GM12864 (cell line): ENCODE measurements at places on chromosomes 5 and 9.

GRCh38 chr5:93158841-93159240 lies 422.2 kb downstream of the NR2F1-AS1 start:
- DNase-seq = no peak

DNA sequence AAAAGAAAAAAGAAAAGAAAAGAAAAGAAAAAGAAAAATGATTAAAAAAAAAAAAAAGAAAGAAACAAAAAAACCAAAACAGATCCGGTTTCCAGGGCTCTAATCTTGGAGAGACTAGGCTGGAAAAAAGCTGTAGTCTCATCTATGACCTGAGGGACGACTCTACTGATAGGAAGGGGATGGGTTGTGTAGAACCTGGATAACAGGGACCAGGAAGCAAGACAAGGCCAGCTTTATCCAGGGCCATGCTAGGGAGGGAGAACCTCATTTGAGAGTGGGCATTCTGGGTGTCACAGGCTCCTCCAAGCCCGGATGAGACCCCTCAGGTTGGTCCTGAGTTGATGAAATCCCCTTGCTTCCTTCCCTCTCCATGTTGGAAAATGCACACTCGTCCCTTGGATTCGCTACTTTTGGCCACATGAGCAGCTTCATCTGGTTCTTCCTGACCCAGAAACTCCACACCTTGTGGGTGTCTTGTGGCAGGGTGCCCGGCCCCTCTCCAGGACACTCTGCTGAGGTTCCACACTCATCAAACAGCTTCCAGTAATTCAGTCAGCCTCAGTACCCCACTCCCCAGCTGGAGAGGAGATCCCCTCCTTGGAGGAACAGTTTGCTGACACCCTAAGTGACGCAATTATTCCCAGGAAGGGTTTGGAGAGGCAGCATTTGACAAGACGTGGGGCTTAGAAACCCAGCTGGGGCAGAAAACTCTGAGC lies 71.1 kb upstream of the LHFPL2 start:
- no peak for DNase-seq

GRCh38 chr5:77935506-77936364 lies 159.6 kb upstream of the TBCA start:
- peak; percentile 65 for DNase-seq

DNA sequence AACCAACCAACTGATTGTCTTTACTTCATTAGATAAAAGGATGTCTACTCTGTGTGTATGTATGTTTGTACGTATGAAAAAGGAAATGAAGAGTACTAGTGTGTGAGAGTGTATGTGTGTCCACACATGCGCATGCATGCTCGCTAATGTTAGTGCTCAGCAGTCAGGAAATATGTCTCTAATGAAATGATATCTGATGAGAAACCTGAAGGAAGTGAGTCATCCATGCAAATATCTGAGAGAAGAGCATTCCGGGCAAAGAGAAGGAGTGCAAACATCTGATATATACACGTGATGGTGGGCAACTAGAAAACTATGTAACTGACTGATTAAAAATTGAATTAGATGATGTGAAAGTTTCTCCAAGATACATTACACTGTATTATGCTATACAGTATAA lies 29.6 kb upstream of the UGCG start:
- DNase-seq = no peak

DNA sequence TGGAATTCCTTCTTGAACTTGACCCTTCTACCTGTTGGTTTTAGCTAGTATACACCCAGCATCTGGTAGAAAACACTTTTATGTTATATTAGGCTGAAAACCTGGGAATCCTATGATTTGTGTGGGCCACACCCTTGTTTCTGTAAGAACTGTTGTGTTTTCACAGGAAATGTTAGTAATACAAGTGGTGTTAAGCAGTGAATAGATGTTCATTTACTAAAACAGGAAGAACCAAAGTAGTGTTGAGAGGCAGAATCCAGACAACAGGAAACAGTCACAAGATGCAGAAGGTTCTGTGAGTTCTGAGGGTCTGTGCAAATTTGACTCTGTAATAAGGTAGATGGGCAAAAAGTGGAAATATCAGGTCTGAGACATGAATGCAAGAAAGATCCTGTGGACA lies 73.0 kb upstream of the RAI14 start:
- no peak for DNase-seq
